ENCODE measurements at places on chromosomes 16 and 17.

GRCh38 chr17:81509207-81509971 lies 3.2 kb downstream of the ACTG1 start:
- DNase-seq = no peak

DNA sequence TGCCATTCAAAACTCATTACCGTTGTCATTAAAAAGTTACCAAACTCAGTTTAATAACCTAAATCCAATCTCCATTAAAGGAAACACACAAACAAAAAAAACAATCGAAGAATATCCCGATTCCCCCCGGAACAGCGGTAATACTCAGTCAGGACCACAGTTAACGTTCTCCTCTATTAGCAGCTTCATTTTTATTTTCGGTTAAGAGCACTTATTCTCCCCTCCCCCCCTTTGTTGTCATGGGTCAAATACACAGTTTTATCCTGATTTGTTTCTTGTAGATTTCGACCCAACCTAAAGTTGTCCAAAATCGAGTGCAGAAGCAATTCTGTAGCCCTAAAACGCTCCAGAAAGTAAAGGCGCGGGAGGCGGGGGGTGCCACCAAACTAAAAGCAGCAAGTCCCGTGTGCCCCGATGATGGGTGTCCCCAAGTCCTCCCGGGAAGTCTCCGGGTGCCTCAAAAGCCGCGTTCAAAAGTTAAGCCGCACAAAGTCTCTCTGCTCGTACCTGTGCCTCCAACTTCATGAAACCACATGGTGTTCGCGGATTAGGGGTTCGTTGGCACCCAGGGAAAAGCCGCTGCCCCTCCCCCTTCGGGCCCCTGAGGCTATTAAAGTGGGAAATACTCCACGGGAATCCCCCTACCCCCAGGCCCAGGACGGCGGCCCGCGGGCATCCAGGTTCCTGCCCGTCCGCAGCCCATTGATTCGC lies 996 bp downstream of the SUMO2 start:
- peak; percentile 47 for DNase-seq

DNA sequence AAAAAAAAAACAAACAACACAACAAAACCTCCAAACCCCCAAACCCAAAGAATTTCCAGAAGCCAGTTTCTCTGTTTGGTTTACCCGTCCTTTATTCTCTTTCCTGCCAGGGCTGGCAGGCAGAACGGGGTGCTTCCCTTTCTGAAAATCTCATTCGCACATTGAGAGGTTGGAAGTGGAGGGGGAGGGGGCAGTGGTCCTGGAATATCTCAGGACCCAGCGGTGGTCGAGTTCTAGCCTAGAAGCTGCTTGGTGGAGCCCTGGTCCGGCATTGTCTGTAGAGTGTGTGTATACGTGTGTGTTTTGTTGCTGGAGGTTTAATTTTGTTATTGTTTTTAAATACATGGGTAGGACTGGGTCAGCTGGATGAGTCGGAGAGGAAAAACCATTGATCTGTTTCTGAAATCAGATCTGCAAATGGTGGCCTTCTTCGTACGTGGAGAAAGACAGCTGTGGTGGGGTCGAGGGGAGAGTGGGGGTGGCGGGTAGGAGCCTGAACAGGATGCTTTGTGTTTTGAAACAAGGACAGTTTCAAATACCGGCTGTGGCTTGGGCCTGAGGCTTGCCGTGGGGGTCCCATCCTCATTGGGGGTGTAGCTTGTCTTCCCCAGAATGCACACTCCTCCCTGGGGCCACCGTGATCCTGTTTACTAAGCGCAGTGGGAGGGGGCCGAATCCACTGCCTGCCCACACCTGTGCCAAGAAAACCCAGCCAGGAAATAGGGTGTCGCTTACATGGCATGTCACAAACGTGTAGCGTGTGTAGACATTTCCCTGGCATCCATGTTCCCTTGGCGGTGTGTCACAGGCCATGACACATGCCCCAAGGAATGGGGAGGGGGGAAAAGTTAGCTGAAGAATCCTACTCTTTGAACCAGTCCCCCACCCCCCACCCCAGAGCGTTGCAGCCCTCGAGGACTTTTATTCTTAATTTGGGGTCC lies 1.6 kb downstream of the CMIP start:
- DNase-seq = no peak

DNA sequence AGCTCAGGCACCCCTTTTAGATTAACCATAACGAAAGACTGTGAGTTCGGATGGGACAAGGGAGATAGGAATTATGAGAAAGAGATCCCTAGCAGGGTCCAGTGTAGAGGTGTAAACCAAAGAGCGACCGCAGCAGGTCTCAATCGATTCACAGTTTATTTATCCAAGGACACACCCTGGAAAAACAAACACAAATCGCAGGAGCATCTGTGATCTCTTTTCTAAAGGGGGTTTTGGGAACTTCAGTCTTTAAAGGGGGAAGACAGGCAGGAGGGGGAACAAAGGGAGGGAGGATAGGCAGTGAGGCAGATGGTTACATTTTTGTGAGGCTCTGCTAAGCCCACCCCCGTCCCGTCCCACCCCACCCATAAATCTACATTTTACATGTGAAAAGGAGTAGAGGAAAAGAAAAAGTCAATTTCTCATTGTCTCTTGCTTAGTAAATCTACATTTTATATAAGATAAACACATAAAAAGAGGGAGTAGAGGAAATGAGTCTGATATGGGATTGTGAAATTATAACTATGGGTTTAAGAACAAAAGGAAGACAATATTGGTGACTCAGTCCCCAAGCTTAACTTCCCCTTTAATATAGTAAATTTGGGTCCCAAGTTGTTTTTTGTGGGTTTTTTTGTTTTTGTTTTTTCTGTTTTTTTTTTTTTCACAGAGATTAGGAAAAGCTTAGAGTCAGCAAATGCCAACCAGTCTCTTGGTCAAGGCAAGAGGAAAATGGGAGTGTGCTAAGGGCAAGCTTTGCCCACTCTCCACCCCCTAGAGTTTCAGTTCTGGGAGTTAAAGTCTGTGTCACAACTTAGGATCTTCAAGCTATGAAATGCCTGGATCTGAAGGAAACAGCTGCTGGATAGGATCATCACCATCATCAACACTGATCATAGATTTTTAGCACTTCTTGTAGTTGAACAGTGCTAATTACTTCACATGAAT lies 160.9 kb upstream of the CDH5 start:
- no peak for DNase-seq

GRCh38 chr17:75084039-75084660 lies 3.6 kb upstream of the SLC16A5 start:
- DNase-seq = no peak

DNA sequence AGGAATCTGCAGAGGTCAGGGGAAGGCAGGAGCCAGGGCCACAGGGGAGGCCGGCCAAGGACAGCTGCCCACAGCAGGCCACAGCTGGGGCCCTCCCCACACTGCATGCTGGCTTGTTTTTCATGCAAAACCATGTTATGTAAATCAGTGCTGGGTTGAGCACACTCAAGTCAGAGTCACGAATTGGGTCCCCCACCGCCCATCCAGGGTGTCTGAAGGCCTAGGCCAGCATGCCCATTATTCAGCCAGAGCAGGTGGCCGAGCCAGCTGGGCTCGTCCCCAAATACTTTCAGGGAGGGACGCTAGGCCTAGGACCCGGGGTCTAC lies 51.2 kb upstream of the TOB1 start:
- no peak for DNase-seq

- no peak for DNase-seq
Observed at GRCh38 chr16:88864521-88864920, 1.9 kb downstream of the PABPN1L start.

DNA sequence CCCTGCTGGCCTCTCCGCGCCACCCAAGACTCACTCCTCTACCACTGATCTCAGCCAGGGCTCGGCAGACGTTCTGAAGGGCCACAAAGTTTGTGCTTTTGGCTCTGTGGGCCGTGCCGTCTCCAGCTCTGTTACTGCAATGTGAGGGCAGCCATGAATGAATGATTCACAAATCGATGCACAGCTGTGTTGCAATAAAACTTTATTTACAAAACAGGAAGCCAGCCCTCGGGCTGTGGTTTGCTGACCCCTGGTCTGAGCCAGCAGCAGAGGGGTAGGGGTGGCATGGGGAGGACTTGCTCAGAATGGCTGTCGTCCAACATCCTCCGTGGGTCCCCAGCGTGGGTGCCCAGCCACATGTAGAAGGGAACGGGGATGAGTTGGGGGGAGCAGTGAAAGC lies 63.0 kb upstream of the PVALEF start:
- DNase-seq = no peak

DNA sequence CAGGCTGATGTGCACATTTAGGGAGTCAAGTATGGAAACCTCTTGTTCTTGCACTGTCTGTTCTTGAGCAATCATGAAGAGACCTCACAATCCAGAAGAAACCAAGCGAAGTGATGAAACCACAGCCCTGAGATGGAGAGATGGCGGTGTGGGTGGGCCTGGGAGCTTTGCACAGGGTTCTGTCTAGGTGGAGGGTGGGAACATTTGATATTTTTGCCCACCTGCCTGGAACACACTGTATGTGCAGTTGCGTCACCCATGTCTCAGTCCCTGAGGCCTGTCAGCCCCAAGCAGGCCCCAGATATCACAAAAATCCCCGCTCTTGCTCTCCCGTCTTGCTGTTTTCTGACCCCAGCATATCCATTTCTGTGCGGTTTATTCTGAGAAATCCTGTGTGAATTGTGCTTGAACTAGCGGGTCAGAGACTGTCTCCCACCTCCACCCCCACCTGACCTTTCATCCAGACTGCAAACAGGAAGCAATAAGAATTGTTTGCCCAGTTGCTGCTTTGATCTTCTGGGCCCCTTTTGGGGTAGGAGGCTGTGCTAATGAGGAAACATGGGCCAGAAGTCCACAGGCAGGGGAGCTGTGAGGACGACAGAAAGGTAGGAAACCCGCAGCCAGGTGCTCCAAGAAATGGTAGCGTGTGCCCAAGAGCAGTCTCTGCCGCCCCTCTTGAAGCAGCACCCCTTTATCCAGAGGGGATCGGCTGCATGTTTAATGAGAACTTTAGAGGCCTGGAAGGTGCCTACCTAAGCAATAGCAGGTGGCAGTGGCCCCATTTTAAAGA lies 183.8 kb downstream of the CCDC182 start:
- no peak for DNase-seq

GRCh38 chr16:11256661-11257130 lies 692 bp upstream of the SOCS1 start:
- no peak for DNase-seq

DNA sequence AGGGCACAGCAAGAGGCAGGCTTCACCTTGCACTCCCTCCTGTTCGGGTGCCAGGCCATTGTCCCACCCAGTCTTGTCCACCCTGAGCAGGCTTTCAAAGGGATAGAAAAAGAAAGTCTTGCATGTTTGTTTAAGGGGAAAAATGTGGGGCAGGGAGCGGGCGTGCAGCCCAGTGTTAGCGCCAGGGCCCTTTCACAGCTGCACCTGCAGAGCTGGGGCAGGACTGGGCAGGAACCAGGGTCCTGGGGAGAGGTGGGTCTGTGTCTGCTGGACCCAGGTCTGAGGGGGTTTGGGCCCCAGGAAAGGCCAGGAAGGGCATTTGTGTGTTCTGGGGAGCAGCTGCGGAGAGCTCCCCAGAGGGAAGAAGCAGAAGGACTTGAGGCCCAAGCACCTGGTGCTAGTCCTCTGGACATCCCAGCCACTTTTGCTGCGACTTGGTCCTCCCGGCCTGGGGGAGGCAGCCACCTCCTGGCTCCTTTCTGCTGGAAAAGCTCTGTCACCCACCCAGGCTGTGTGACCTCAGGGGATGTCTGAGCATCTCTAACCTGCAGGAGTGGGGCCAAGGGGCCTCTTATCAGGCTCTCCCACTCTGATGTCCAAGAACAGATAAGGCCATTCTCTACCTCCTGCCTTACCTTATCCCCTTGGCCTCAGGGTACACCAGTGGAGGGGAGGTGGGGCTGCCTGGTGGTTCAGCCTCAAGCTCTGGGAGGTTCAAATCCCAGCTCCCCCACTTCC lies 44.7 kb downstream of the PSME3IP1 start:
- DNase-seq = no peak

DNA sequence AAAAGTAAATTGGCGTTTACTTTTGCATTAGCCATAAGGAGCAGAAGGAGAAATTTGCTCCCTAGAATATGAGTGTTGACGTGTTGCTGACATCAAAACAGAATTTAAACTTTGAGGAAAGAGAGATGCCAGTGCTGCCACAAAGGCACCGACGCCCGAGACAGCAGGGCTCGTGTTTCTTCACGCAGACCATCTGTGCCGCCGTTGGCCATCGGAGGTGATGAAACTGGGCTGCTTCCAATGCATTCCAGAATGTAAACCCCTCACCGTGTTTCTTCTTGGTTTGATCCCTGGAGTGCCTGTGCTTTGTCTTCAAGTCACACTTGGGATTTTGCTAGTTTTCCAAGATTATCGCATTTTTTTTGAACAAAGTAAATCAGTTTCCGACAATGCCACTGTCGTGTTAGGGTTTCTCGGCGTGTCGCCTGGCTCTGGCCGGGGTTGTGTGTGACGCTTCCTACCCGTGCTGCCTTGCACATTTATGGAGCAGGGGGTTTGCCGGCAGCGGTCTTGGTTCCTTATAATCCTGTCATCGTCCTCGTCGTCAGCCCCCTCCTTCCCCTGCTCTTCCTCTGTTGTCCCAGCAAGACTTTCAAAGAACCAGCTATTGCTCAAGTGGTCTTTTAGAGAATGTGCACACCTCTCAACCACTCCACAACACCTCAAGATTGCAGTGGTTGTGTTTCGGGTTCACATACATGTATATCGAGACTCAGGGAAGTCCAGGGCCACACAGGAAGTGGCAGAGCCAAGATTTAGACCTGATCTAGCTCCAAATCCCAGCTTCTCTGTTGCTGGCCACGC lies 103.9 kb downstream of the METRNL start:
- no peak for DNase-seq

- no peak for DNase-seq
Observed at GRCh38 chr17:31294820-31295488, 2.1 kb downstream of the OMG start.

DNA sequence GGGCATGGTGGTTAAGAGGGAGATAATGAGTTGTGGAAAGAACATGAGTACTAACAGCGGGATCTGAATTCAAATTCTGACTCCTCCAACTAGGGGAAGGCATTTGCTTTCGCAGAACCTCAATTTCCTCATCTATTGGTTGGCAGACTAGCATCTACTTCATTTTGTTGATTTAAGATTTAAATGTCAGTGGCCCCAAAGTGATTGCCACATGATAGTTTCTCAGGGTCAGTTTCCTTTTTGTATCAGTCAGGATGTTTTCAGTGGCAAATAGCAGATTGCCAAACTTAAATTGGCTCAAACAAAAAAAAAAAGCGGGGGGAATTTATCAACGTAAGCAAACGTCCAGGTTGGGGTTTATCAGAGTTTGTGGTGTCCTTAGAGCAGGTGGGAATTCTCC lies 25.1 kb upstream of the NOS2 start:
- DNase-seq = no peak

DNA sequence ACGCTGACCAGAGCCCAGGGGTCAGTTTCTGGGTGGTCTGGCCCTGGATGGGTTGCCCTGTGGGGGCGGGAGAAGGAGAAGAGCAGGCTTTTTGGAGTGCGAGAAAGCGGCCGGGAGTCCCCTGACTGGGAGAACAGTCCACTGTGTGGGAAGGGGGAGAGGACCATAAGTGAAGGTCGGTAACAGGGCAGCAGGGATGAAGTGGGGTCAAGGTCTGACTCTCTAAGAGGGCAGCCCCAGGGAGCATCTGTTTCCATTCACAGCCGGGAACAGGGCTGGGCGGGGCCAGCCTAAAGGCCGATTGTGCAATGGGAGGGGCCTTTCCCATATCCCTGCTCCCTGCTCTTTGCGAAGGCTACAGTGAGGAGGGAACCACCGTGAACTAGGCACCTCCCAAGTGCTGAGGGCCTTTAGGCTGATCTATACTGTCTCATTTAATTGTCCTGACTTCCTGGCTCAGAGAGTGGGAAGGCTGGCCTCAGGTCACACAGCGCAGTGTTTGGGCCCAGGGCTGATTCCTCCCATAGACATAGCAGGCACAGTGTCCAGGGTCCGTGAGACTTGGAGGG lies 10.4 kb upstream of the WFDC1 start:
- DNase-seq = no peak

- DNase-seq = no peak
Observed at GRCh38 chr17:35006961-35007360, 26.6 kb downstream of the LIG3 start.

Data from hematopoietic multipotent progenitor cell treated with erythropoietin and hydrocortisone succinate and interleukin-3 and kit ligand, for 17 days (in vitro differentiated cells).